Stimulated activated CD8-positive, alpha-beta memory T cell treated with anti-CD3 and anti-CD28 coated beads, Interleukin-15, amount 100 ng/mL, for 24 hours (primary cell): ENCODE measurements at places on chromosomes 12 and 14.

- no peak for DNase-seq
Observed at GRCh38 chr14:22084393-22085281, 411.0 kb upstream of the OR4E1 start.

DNA sequence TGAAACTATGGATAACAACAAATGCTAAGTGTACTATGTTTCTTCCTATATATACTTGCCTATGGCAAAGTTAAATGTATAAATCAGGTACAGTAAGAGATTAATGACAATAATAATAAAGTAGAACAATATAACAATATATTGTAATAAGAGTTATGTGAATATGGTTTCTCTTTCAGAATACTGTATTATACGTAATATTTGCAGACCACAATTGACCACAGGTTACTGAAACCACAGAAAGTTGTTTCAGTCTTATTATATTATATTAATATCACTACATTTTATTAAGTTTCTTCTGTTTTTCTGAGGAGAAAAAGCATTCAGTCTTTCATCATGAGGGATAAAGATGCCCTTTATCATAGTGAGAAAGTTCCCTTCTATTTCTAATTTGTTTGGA lies 131.2 kb downstream of the EML1 start:
- DNase-seq, result no peak

- DNase-seq, result no peak
Observed at GRCh38 chr12:58901664-58902063, 18.6 kb downstream of the LRIG3 start.

DNA sequence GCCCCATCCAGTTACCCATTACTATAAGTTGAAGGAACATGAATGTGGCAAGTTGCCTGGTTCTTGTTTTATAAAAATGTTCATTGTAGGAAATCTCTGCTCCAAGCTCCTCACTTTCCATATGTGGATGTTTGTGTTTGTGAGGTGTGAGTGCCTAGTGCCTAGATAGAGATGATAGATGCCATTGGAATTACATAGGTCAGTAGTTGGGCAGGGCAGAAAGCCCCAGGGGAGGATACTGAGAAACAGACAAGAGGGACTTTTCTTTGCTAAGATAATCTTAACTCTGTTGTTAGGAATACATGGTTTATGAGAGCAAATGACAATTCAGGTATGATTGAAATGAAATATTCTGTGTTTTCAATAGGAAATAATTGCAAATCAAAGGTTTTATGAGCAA lies 226.3 kb upstream of the GRIP1 start:
- DNase-seq, result no peak

DNA sequence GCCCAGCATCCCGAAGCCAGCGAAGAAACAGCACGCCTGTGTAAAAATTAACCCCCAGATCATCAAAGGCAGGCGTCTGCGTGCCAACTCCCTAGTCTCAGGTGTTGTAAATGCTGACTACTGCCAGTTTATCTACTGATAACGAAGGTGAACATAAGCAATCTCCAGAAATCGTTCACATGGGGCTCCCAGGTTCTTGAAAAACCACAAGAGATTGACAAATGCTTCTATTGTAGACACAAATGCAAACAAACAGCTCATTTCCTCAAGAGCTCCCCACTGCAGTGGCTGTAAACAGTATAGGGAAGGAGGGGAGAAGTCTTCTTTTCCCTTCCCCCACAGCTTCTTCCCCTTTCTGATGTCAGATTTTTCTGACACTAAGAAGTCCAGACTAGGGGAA lies 5.3 kb upstream of the PLEKHG3 start:
- no peak for DNase-seq

GRCh38 chr12:124824195-124824594 lies 39.5 kb downstream of the SCARB1 start:
- DNase-seq, result no peak

- DNase-seq, result no peak
Observed at GRCh38 chr12:68739891-68740290, 6.1 kb upstream of the SLC35E3 start.

- no peak for DNase-seq
Observed at GRCh38 chr12:128766738-128767501, 56.8 kb downstream of the SLC15A4 start.

- no peak for DNase-seq
Observed at GRCh38 chr14:76154539-76155126, 2.9 kb downstream of the GPATCH2L start.

- no peak for DNase-seq
Observed at GRCh38 chr12:81150382-81150781, 72.5 kb downstream of the ACSS3 start.

DNA sequence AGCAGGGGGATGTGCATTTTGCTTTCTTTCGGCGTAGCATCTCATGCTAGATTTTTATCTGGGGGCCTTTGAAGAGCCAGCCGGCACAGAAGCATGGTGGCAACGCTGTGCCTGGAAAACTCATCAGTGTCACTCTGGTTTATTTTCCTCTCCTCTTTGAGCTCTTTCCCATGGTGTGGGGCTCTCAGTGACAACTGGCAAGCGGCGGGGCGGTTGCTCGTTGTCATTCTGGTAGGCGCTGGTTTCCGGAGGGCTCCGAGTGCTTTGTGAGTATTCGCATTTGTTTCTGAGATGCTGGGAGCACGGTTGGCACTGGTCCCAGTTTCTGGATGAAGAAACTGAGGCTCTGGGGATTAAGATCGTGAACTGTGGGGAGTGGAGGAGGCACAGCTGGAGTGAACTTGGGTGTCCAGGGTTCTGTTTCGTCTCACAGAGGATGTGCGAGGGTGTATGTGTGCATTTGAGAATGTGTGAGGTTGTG lies 23.3 kb downstream of the TPCN1 start:
- no peak for DNase-seq

- DNase-seq, result no peak
Observed at GRCh38 chr14:58484176-58484575, 56.7 kb downstream of the KIAA0586 start.

GRCh38 chr14:58415636-58416547 lies 11.4 kb downstream of the TIMM9 start:
- DNase-seq, result no peak

DNA sequence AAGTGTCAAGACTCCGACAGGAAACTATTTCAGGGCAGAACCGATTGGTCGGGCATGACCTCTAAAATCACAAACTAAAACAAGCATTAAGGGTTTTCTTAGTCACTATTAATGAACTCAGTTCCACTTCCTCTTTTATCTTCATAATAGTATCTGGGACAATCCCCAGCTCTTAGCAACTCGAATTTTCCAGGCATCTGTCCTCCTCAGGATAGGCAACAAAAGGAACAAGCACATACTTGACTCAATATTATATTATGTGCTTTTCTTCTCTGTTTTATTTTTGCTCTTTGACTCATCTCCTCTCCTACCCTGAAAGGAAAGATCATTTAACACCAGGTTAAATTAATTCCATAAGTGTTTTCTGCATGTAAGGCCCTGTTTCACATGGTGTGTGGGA lies 638.3 kb upstream of the TBX3 start:
- DNase-seq, result no peak

DNA sequence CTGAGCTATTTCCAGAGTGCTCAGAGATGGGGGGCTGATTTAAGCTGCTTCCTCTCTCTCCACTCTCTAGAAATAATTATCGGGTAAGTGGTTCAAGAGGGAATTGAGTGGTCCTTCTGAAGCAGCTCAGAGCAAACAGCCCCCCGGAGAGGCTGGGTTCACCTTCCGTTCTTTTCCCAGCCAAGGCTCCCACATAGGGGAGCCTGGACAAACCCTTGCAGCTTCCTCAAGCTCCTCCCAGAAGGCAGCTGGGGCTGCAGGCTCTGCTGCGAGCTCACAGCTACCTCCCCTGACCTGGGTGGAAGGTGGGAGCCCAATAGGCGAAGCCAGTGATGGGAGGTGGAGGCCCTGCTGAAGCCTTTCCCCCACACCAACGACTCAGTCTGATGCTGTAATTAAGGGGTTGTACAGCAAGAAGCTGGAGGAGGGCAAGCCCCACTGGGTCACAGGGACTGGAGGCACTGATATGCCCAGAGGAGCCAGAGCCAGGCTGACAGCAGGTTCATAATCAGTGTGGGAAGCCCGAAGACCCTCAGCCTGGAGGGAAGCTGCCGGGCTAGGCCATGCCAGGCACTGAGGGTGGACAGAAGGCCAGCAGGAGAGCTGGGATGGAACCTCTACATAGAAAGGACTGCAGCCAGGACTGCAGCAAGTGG lies 52.4 kb downstream of the ARL6IP4 start:
- DNase-seq, result no peak

DNA sequence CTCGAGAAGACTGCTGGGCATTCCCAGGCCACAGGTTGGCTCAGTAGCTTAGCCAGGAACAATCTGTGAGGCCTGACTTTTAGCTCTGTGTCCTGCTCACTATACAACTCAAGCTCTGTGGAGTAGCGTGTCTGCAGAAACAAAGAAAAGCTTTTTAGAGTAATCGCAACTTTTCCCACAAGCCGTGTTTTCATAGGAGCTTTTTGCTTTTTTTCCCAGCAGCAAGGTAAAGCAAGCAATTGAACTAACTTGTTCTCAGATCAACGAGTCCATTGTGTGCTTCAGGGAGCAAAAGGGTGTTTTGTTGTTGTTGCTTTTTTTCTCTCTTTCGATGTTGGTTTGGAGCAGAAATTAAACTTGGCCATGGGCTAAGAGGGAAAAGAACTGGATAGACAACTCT lies 97.3 kb upstream of the BCL2L14 start:
- DNase-seq, result no peak

- no peak for DNase-seq
Observed at GRCh38 chr14:77848031-77848430, 48.1 kb downstream of the ADCK1 start.
